Esophagus mucosa (tissue), 1 donor: ENCODE measurements at places on chromosomes 7 and 10.

GRCh38 chr10:27041196-27041595 lies 59.1 kb downstream of the ANKRD26 start:
- ATAC-seq = no peak

DNA sequence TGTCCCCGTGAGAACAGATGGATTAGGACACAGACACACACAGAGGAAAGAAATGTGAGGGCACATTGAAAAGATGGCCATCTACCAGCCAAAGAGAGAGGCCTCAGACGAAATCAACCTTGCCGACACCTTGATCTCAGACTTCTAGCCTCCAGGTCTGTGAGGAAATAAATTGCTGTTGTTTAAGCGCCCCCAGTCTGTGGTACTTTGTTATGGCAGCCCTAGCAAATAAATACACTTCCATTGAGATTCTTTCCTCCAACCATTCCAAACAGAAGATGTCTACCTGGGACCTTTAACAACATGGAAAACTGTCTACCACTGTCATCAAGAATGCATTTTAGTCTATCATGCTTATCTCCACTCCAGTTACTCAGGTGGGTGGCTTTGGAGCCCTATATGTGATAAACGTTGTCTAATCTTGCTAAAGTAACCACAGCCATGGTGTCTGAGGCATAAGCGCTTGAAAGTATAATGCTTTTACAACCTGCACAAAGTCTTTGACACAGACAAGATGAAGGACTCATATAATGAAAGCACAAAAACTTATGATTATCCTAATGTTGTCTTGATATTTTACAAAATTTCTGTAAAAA lies 244.3 kb downstream of the MTERF1 start:
- ATAC-seq = peak; percentile 59

- no peak for ATAC-seq
These were observed 343.1 kb downstream of the PHTF2 start for GRCh38 chr7:78141522-78142281.

- peak; percentile 57 for ATAC-seq
These were observed 100.1 kb downstream of the NPSR1 start for GRCh38 chr7:34758111-34758601.

- no peak for ATAC-seq
These were observed 36.0 kb downstream of the KIAA1549 start for GRCh38 chr7:138945154-138945553.

DNA sequence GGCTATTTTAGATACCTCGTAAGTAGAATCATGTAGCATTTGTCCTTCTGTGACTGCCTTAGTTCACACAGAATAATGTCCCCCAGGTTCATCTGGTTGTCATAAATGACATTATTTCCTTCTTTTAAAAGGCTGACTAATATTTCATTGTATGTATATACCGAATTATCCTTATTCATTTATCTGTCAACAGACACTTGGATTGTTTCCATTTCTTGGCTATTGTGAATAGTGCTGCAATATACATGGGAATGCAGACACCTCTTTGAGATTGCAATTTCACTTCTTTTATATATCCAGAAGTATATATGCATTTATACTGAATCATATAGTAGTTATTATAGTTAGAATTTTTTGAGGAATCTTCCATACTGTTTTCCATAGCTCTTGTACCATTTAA lies 24.1 kb upstream of the HYAL4 start:
- ATAC-seq = no peak

- ATAC-seq = no peak
These were observed 411.6 kb downstream of the PARD3 start for GRCh38 chr10:34403512-34403911.

DNA sequence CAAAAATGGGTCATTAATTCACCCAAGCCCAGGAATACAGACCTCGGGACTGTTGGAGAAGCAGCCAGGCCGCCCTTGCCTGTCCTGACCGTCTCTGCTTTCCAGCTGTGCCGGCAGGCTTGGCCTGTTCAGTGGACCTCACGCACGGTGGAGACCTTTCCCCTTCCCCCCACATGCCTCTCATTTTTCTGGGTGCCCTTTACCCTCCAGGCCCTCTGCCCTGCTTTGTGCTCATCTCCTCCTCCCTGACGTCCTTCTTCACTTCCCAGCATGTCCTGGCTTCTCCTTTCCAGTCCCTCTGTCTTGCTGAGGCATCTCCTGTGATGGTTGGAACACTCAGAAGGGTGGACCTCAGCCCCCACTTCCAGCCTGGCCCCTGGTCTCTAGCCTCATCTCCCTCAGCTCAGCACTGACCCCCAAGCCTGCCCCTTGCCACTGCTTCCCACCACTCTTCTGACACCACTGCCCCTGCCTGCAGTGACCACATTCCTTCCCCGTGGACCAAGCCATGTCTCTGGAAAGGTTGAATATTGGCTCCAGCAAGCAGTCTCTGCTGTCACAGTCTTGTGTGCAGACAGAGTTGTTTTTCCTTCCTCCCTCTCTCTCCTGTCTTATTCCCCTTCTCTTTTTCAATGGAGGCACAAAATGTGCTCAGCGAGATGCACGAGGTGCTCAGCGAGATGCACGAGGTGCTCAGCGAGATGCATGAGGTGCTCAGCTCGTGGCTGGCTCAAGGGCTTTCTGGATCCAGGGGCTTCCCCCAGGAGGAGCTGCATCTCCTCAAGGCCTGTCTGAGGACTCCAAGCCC lies 14.9 kb downstream of the BAG3 start:
- ATAC-seq = no peak

- ATAC-seq = no peak
These were observed 18.8 kb upstream of the SH2D4B start for GRCh38 chr10:80518807-80519360.

DNA sequence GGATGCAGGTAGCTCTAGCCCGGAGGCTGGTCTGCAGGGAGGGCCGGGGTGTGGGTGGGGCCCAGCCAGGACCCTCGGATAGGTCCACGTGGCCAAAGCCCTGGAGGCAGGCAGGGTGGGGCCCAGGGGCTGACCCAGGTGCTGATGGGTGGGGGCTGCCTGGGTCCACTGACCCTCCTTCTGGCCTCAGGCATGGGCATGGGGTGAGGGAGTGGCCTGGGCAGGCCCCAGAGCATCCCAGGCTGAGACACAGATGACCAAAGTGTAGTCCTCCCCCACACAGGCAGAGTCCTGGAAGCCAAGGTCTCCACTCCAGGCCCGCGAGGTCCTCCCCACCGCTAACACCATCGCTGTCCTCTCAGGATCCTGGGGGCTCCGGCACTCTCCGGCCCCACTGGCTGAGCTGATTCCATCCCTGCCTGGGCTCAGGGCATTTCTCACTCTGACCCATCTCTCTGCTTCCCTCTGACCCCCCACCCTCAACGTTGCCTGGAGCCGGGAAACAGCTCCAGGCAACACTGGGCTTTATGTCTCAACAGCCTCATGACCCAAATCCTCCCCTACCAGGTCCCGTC lies 20.7 kb upstream of the PPP2R2D start:
- ATAC-seq = no peak

DNA sequence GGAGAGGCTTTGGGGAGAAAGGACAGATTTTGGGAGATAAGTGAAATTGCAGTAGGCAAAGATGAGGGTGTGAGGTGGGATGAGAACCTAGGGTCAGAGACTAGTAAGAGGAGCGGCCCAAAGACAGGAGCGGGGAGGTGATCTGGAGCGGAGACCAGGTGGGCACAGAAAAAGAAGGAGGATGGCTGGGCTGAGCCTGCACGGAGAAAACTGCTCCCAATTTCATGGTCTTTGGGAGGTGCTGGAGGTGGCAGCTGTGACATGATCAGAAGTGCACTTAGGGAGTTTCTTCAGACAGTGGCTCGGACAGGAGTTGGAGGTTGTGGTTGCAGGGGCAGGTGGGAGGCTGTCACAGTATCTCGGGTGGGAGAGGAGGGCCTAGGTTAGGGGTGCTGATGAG lies 232.8 kb downstream of the SKAP2 start:
- ATAC-seq = no peak

GRCh38 chr7:40133561-40134427 lies 628 bp downstream of the MPLKIP start:
- peak; percentile 65 for ATAC-seq

GRCh38 chr7:26858735-26859134 lies 5.7 kb downstream of the SKAP2 start:
- peak; percentile 49 for ATAC-seq

GRCh38 chr10:55063811-55064210 lies 262.8 kb upstream of the PCDH15 start:
- no peak for ATAC-seq

DNA sequence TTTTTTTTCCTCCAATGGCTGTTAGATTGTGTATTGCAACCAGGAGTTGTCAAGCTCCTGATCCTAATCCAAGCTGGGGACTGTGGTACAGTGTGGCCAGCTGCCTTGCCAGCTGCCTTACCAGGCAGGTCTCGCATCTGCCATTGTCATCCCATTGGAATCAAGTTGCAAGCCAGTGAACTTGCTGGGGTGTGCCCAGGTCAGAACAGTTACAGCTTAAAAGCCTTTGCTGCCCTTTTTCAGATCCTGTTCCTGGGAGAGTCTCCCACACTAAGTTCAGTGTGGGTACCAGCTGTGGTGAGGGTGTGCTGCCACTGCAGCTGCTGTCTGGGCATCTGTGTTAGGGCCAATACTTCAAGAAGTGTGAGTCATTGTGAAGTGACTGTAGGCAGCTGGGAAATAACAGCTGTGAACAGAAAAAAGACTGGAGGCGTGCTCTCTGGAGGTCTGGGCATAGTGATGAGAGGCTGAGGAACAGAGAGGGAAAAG lies 72.8 kb downstream of the CCNY start:
- peak; percentile 81 for ATAC-seq

GRCh38 chr7:123533929-123534382 lies 439 bp downstream of the IQUB start:
- ATAC-seq = no peak

- peak; percentile 48 for ATAC-seq
These were observed 208.6 kb upstream of the CCDC6 start for GRCh38 chr10:60114765-60115586.

- ATAC-seq = peak; percentile 95
These were observed 41.8 kb upstream of the HERPUD2 start for GRCh38 chr7:35736725-35737124.

DNA sequence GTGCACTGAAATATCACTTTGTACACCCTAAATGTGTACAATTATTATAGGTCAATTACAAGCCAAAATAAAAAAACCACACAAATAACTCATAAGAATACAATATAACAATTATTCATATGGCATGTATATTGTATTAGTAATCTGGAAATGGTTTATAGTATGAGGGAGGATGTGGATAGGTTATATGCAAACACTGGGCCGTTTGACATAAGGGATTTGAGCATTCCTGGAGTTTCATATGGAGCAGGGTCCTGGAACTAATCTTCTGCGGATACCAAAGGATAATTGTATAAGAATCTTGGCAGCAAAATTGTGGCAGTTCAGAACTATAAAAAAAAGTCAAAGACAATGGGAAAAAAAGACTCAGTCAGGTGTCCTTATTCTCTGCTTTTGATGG lies 619.4 kb downstream of the CNTNAP2 start:
- no peak for ATAC-seq

- ATAC-seq = no peak
These were observed 55.5 kb downstream of the COL1A2 start for GRCh38 chr7:94450044-94450697.

GRCh38 chr7:54843841-54844355 lies 84.9 kb upstream of the SEC61G start:
- peak; percentile 68 for ATAC-seq

DNA sequence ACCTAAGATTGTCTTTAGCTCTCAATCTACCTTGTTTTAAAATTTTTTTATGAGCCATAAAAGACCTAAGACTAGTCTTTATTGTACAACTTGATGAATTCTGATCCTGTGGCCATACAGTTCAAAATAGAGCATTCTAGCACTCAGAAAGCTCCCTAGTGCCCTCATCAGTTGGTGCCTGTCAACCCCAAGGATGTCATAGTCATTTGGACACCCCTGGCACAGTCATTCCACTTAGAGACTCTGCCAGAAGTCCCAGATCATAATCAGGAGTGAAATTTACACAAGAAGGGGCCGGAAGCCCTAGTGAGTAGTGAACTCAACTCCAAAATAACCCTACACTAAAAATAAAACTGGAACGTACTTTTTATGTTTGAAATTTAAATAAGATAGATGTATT lies 80.0 kb upstream of the INSIG1 start:
- no peak for ATAC-seq

GRCh38 chr10:102648889-102649796 lies 4.9 kb downstream of the TRIM8 start:
- no peak for ATAC-seq

DNA sequence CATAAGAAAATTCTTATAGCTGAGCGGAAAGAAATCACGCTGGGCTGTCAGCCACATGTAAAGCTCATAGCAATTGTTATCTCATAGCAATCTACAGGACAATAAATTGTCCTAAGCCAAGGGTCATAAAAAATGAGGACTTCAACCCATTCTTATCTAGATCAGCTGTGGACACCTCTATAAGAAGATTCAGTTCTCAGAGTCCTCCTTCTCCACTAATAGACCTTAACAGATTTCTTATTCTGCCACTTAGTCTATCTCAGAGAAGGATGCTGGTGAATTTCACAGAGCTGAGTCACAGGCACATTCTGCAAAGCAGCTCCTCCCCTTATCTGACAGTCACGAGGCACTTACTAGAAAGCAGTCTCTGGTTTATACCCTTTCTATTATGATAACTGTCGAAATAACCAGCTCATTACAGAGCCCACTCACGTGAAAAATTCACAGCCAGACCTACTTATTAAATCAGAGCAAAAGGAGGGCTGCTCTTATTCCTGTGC lies 185.3 kb upstream of the PCLO start:
- ATAC-seq = no peak

DNA sequence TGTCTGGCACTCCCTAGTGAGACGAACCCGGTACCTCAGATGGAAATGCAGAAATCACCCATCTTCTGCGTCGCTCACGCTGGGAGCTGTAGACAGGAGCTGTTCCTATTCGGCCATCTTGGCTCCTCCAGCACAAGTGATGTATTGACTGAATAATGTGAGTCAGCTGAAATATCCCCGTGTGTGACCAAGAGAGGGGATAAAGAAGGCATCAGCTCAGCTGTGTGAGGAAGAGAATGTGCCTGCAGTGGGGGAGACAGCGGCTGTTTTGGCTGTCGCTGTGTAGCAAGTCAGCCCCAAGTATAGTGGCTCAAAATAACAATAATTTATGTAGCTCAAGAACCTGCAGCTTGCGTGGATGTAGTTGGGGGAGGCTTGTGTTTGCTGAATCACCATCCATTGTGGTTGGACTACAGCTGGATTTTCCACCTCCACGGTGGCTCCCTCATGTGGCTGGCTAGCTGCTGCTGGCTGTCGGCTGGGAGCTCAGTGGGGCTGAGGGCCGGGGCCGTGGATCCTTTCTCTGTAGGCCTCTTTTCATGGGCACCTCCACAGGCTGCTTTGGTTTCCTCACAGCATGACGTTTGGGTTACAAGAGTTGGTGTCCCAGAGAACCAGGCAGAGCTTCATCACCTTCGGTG lies 434.5 kb downstream of the CCSER2 start:
- no peak for ATAC-seq
